ENCODE measurements at places on chromosomes 5 and 9.

DNA sequence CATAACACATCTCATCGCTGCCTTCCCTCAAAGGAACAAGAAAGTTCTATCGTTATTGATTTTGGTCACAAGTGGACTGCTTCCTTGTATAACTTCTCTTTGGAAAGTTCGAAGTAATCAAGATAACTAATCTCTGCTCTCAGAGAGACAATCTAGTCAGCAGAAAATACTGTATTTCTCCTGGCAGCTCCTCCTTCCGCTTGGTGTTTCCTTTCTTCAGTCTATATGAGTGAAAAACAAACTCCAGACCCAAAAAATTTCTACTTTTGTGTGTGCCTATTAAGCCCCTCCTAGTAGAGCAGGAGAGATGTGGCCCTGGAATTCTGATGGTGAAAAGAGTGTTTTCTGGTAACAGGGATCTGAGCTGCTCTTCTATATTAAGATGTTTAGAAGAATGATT is 24.5 kb downstream of the OSTF1 start:
- DNase-seq = no peak

DNA sequence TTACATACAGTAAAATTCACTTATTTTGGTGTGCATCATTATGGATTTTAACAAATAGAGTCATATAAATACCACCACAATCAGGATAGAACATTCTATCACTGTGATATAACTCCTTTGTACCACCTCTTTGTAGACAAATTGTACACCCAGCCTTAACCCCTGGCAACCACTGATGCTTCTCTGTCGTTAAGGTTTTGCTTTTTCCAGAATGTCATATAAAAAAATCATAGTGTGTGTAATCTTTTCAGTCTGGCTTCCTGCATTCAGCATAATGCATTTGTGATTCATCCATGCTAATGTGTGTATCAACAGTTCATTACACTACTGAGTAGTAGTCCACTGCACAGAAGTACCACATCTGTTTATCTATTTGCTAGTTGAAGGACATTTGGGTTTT is 81.2 kb downstream of the ARSB start:
- no peak for DNase-seq

- no peak for DNase-seq
These were observed 86.1 kb downstream of the FBXL17 start for GRCh38 chr5:108295578-108296368.

DNA sequence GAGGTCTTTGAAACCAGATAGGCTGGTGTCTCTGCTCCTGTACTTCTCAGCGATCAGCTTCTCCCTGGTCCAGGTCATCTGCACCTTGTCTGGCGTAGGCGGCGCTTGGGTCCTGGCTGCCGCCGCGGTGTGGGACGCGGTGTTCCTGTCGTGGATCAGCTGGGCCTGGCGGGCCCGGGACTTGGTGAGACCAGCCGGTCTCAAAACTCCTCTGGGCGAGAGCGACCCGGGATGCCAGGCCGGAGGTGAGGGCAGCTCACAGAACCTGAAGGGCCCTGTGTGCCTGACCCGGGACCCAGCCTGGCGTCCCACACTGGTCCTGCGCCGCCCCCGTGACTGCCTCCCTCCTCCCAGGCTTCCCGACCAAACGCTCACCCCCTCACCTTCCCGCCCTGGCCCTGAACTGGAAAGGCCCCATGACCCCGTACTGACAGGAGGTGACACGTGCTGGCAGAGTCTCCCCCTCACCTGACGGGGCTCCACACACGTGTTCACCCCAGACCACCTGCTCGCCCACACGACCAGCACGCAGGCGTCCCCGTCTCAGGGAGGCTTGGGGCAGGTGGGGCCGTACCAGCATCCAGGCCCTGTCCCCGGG is 49.0 kb downstream of the NKD2 start:
- no peak for DNase-seq

DNA sequence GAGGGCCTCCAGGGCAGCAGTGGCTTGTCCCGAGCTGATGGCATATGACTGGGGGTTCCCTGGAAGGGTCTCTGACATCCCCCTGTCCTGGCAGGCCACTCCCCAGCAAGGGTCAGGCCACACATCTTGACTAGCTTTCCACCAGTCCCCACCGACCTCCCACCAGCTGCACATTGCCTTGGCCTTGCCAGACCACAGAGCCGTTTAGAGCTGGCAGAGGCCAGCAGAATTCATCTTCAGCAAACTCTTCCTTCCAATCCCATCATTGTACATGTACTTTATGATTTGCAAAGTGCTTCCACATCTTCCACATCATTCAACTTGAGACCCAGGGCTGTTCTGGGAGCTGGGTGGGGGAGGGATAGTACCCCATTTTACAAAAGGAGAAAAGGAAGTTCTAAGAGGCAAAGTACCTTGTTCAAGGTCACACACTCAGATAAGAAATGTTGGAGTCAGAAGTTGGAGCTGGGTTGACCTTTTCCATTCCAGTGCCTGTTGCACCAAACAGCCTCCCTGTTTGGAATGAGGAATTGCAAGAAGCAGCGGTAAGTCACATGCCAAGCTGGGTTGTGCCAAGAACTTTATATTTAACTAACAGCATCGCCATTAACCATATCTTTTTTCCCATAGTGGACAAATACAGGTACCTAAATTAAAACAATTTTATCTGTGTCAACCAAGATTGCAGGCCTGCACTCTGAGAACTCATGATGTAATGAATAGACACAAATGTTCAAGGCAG is 25.8 kb upstream of the COL15A1 start:
- no peak for DNase-seq

GRCh38 chr5:159415301-159415937 is 85.1 kb upstream of the IL12B start:
- DNase-seq = no peak

- DNase-seq = no peak
These were observed 33.0 kb downstream of the EGFLAM start for GRCh38 chr5:38291355-38291754.

DNA sequence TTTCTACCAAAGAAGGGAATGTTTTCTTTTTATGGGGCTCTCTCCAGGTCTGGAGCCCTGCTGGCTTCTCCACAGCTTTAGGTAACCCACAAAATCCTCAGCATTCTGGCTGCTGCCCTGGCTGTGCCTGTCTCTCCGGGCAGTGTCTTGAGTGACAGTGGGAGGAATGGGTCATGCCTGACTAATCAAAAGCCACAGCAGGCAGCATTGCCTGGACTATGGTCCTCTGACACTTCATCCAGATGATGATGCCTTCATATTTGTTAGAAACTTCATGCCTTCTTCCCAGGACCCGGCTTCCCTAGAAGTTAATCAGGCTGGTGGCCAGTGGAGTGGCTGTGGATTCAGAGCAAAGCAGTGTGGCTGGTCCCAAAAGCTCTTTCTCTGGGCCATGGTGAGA is 32.2 kb upstream of the TGFBI start:
- DNase-seq = no peak
